NCI-H2029 treated with DMSO at 0.1 percent for 48 hours (cell line): ENCODE measurements at places on chromosomes 16 and 17.

- DNase-seq: no peak
These were observed 13.3 kb downstream of the HERPUD1 start for GRCh38 chr16:56944954-56945839.

DNA sequence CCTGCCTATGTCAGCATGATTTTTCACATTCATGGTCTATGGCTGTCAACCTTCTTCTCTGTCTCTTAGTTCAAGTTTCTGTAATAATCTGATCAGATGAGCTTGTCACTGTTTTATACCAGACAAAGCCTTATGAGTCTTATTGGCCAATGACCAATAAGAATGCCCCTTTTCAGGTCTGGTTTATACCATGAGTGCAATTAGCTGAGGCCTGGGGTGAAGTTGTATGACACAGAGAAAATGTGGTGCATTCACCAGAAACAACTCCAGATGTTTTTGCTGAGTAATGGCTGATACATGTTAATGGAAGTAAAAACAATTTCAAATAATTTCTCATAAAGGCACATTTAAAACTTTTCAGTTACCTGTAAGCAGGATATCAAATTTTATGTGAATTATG lies 218.6 kb upstream of the CDH8 start:
- DNase-seq: no peak

- DNase-seq: no peak
These were observed 69.3 kb upstream of the TOB1 start for GRCh38 chr17:50935221-50935995.

GRCh38 chr16:69610356-69610755 lies 44.6 kb downstream of the NFAT5 start:
- DNase-seq: no peak
